Kidney tubule cell (primary cell): ENCODE measurements at places on chromosomes 12 and 14.

DNA sequence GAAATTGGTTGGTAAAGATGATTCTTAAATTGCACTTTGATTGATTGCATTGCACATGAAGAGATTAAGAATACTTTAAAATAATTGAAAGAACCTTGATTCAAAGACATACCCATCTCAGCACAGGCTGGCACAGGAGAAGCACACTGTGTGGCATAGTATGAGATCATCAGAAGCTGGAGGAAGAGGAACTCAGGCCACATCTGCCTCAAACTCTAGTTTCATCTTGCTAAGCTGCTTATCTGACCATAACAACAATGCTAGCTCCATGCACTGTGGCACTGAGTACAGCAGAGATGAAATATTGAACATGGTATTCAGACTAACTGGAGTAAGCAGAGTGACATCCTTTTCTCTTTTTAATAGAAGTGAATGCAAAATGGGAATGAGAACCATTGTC is 99.1 kb downstream of the TBC1D30 start:
- no peak for DNase-seq

DNA sequence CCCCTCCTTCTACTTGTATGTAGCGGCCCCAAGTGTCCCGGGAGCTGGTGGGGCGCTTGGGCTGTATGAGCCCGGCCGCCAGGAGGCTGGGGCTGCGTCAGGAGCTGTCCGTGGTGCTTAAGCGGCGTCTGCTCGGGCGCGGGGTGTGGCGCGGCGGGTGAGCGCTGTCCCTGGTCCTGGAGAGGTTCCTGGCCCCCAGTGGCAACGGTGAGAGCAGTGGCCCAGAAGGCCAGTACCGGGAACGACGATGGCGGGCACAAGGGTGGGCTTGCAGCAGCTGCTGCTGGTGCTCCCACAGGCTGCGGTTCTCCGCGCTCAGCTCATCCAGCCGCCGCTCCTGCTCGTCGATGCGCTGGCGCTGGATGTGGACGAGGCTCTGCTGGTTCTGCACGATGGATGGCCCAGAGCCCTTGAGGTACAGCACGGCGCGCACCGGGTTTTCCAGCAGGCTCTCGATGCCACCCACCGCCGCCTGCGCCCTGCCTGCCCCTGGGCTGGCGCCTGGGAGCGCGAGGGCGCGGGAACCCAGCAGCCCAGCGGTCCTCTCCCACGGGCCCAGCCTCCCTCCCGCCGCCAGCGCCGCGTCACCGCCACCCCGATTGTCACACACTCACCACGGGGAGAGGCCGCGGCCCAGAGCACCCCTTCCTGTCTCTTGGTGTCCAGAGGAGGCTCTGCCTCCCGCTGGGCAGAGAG is 41.9 kb upstream of the FKBP4 start:
- peak; percentile 67 for DNase-seq

GRCh38 chr14:104240434-104241157 is 102.2 kb downstream of the KIF26A start:
- no peak for DNase-seq

GRCh38 chr12:89098441-89099112 is 253.7 kb downstream of the DUSP6 start:
- DNase-seq, result peak; percentile 71

GRCh38 chr12:124172636-124173035 is 122.3 kb upstream of the RFLNA start:
- DNase-seq, result peak; percentile 82

DNA sequence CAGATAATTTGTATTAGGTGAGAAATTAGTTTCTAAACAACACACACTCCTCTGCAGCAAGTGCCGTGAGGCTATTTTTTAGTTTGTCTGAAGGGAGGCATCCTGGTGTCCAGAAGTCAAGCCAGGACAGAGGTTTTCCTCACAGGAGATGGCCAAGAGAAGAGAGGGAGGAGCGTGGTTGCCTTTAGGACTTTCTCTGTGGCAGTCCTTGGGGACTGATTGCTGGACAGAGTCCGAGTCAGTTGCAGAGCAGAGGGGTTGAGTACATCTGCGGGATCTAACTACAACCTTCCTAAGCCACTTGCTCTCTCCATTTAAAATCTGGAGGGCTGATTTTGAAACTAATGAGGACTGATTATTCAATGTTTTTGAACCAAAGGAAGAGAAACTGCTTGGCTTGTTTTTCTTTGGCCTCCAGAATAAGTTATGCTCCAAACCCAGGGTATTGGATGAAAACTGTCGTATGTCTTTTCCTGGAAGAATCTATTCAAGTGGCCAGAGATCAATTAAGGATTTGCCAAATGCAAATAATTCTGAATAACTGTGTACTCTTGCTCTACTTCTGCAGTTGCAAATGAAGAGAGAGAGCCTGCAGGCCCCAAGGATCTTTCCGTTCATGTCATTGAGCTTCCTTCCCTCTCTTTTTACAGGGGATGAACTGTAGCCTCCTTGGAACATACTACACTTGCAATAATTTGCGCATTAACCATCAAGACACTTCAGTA is 1.2 kb downstream of the SLCO1C1 start:
- no peak for DNase-seq

GRCh38 chr14:73323896-73324399 is 86.6 kb downstream of the PAPLN start:
- DNase-seq, result no peak

- DNase-seq, result no peak
These were observed 81.2 kb upstream of the RAP1B start for GRCh38 chr12:68529466-68529865.

DNA sequence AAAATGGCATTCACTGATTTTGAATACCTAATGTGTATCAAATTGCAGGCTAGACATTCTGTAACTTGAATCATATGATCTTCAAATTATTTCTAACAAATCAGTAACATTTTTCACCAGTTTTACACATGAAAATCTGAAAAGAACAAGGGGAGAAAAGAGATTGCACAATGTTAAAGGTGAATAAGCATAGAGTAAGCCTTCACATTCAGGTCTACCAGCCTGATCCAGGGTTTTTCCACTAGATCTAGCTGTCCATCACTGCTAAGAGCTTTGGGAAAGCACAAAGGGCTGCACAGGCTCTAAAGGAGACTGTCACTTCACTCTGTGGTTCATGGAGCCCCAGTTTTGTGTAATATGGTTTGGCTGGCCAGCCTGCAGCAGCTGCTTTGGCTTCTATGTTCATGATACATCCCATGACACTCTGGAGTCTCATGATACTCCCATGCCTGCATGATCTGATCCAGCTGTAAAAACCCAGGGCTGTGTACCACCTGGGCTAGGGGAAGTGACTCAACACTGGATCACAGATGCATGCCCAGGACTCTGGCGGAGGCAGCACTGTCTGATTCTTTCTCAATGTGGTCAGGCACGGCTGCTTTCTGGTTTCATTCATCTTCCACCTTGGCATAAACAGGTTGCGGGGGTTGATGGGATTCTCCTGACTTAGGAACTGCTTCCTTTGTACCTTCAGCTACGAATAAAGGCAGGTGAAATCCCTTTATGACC is 859.7 kb downstream of the GALC start:
- peak; percentile 97 for DNase-seq

GRCh38 chr14:101834800-101835547 is 73.5 kb downstream of the PPP2R5C start:
- peak; percentile 80 for DNase-seq

- DNase-seq, result peak; percentile 67
These were observed 8.0 kb upstream of the CERS5 start for GRCh38 chr12:50174971-50175715.

DNA sequence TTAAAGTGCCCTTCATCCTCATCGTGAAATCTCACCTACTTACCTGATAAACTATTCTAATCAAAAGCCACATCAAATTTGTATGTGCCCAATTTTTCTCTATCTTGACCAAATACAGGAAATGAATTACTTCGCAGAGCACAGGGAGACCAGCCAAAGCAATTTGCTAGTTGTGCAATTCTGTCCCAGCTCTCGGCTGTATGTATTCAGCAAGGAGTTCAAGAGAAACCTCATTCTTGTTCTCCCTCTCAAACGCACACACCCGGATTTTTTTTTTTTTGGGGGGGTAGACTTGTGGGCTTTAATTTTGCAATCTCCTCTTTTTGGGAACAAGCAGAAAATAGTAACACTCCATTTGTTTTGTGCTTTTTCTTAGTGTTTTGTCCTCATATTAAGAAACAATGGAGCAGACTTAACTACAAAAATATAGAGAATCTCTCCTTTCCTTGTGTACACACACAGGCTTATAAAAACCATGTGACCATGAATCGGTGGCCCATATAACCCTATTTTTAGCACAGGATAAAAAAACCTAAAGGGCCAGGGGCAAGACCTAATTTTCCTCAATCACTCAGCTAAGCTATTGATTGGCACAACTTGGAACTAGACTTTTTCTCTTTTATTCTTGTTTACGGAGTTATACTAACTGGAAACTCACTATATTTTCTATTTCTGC is 64.2 kb downstream of the MBIP start:
- DNase-seq, result no peak

GRCh38 chr12:6635375-6635855 is 344 bp downstream of the LPAR5 start:
- DNase-seq, result no peak

- peak; percentile 58 for DNase-seq
These were observed 87.0 kb downstream of the ACTN1 start for GRCh38 chr14:68891851-68892660.

DNA sequence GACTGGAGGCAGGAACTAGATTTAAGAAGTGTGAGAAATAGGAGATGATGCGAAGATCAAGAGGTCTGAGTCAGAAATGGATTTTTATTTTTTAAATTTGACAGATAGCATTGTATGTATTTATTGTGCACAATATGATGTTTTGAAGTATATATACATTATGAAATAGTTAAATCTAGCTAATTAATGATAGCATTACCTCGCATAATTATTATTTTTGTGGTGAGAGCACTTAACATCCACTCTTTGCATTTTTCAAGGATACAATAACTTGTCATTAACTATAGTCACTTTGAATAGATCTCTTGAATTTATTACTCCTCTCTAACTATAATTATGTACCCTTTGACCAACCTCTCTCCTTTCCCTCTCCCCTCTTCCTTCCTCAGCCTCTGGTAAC is 3.7 kb downstream of the SMOC1 start:
- no peak for DNase-seq

GRCh38 chr12:638953-639557 is 24.2 kb downstream of the NINJ2 start:
- DNase-seq, result no peak
